Activated CD8-positive, alpha-beta memory T cell treated with anti-CD3 and anti-CD28 coated beads, Interleukin-2, amount 50 U/mL, for 4 hours (primary cell): ENCODE measurements at places on chromosomes 12 and 14.
A peak's percentile ranks its signal among the peaks of the same experiment; 100 is the strongest.

- DNase-seq: peak; percentile 64
These were observed 702 bp downstream of the FAM222A start for GRCh38 chr12:109714141-109714912.

GRCh38 chr12:47370421-47370820 is 290.7 kb upstream of the AMIGO2 start:
- no peak for DNase-seq

- peak; percentile 44 for DNase-seq
These were observed 102.7 kb upstream of the TBX5 start for GRCh38 chr12:114508529-114509129.

- DNase-seq: no peak
These were observed 47.4 kb upstream of the TMTC1 start for GRCh38 chr12:29831173-29831572.

GRCh38 chr12:45613296-45613695 is 116.2 kb upstream of the ARID2 start:
- DNase-seq: no peak

DNA sequence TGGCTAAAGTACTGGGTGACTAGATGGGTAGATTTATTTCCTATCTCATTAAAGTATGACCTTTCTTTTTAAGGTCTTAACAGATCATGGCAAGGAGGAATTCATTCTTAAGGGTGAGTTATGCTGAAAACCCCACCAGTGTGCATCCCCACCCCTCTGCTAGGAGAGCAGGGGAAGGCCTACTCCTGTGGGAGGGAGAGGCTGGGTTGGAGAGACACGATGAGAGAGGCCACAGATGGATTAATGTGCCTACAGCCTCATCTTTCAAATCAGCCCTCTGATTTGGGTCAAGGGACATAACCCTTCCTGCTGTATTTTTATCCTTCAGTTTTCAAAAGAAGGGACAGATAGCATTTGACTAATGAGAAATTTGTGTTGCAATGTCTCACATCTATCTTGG is 185.5 kb downstream of the SSPN start:
- DNase-seq: no peak

- DNase-seq: no peak
These were observed 95.4 kb downstream of the NKX2-1 start for GRCh38 chr14:36424478-36425102.

GRCh38 chr12:101793401-101793800 is 37.4 kb downstream of the GNPTAB start:
- DNase-seq: no peak

DNA sequence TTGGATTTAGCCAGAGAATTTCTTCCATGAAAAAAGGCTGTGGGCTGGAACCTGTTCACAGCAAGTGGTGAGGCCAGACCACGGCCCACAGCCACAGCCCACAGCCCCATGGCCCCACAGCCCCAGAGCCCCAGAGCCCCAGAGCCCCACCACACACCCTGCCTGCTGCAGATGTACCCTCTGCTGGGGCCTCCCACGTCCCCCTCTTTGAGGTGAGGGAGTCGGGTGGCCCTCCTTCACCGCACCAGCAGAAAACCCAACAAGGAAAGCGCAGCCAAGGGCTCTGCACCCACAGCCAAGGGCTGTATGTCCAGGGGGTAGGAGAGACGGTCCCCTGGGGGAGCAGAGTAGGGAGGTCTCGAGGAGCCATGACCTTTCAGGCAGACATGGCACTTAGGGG is 327.5 kb upstream of the DIO3 start:
- no peak for DNase-seq

- no peak for DNase-seq
These were observed 98.6 kb downstream of the MYF5 start for GRCh38 chr12:80815351-80815750.

- no peak for DNase-seq
These were observed 147.8 kb upstream of the MAX start for GRCh38 chr14:65250162-65250495.

- DNase-seq: no peak
These were observed 4.2 kb downstream of the PPTC7 start for GRCh38 chr12:110578694-110579534.

DNA sequence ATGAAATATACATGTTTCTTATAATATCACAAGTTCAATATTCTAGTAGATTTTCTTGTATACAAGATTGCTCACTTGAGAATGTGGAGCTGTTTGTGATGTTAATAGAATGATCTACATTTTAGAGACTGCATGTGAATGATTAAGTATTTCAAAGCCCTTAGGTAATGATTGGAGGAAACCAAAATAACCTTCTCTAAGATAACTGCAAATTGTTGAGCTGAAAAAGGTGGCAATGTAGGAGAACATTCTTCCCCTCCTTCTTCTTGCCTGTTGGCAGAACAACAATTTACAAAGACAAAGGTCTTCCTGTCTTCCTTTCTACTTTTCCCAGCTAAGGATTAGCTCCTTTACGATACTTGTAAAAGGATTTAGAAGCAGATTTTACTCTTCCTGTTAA is 2.0 kb upstream of the CLEC6A start:
- no peak for DNase-seq

DNA sequence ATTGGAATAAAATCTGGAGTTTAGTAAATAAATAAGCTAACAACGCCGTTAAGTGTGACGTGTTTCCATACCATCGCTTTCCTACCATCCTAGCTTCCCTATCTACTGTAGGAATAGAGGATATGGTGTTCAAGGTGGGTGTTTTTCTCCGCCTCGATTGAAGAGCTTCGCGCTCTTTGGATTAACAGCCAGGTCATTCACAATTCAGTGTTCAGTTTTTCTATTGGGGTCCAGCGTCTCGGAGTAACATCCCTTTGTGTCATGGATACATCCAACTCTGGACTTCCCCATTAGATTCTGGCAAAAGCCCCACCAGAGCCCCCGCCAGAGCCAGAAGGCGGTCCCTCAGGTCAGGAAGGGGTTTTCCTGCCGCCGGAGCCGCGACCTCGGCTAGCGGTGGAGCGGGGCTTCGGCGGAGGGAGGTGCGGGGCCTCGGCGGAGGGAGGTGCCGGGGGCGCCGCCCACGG is 1.2 kb upstream of the SRGAP1 start:
- no peak for DNase-seq

DNA sequence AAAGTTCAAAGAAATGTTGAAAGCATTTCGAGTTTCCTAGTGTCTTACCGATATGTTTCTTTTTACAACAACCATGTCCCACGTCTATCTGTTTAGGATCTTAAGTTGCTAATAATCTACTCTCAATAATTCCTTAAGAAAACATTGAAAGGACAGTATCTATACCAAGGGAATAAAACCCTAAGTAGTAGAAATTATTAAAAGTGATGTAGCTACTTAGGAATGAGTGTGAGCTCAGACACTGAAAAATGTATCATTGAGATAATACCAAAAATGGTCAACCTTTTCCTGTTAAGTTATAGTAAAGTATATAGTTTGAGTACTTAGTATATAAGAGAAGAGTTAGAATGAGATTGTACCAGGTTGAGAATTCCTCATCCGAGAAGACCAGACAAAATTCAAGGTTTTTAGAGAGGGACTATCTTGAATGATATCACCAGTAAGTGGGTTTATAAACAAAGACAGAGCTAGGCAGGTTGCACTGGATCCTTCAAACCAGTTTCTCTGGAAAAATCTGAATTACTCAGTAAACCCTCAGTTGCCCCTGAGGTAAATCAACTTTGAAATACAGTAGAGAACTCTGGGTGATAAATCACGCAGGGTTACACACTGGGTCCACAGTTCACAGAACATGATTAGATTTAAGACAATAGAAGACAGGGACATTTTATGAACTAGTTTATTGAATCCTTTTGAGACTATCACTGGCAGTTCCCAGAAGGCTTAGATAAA is 96.8 kb downstream of the ERGIC2 start:
- no peak for DNase-seq

GRCh38 chr14:92617581-92617980 is 104.0 kb downstream of the RIN3 start:
- no peak for DNase-seq

DNA sequence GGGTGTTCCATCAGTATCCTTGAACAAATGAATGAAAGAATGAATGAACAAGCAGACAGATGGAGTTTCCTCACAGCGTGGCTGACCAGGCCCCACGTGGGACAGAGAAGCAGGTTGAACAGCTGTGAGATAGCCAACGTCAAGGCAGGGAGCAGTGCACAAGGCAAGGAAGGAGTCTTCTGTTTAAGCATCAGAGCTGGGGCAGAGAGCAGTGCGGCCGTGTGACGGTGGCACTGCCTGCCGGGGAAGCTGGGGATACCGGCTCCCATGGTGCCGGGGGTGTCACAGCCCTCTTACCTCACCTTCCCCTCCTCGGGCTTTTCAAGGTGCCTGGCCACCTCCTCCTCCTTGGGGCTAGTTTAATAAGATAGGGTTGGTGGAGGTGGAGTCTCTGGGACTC is 73.2 kb upstream of the GPATCH2L start:
- no peak for DNase-seq
